Urothelium cell line (cell line): ENCODE measurements at places on chromosomes 1 and 21.

DNA sequence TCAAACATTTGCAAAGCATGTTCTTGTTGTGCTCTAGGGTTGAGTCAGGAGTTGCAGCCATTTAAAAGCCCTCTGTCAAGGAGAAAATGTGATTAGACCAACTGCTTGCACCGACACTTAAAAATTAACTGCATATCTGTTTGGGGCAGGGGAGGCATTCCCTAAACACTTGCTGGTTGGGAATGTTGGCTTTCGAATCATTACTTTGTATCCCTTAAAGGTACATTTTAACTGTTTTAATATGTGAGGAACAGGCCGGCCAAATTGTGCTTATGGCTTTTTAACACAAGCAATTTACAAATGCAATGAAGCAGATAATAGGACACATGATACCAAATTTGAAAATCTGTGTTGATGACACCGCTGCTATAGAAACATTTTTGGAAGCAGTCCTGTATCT, 159.1 kb downstream of the LHX8 start:
- DNase-seq: no peak

DNA sequence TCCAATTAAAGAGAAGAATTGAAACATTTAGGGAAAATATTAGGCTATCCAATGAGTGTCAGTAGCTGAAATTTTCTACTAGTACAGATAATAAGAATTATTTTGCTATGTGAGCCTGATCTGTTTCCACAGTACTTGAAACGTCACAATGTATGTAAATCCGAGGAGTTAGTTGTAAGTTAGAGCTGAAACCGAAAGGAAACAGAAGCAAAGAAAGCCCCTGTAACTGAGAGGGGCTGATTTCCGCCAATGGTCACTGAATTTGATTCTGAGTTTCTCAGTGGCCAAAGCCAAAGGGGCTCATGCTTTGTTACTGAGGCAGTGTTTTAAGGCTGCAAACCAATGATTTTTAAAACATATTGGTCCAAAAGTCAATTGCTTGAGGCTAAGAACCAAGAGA, 168.3 kb upstream of the DUSP10 start:
- no peak for DNase-seq

DNA sequence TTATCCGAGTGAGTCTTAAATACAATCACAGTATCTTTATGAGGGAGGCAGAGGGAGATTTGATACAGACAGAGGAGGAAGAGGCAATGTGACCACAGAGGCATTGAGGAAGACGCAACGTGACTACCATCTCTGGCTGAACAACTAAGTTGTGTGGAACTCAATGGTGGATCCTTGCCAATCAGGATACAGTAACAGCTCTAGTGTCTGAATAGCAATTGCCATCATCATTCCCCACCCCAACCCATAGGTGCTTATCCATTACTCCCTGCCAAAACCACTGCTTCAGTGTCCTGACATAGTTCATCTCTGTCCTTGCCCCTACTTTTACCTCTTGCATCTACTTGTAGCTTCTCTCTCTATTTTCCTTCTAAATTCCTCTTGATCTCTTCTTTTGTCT, 20.5 kb upstream of the RHBDL2 start:
- DNase-seq: peak; percentile 54

- DNase-seq: peak; percentile 43
Observed at GRCh38 chr1:36096500-36097432, 8.1 kb downstream of the ADPRS start.

GRCh38 chr1:227893949-227894721, 53.6 kb downstream of the WNT9A start:
- no peak for DNase-seq

GRCh38 chr1:154546264-154547063, 12.0 kb downstream of the UBE2Q1 start:
- peak; percentile 81 for DNase-seq
